SW 1271 (cell line): ENCODE measurements at places on chromosomes 12 and 14.

GRCh38 chr12:578748-579419, 84.4 kb downstream of the NINJ2 start:
- DNase-seq: no peak

DNA sequence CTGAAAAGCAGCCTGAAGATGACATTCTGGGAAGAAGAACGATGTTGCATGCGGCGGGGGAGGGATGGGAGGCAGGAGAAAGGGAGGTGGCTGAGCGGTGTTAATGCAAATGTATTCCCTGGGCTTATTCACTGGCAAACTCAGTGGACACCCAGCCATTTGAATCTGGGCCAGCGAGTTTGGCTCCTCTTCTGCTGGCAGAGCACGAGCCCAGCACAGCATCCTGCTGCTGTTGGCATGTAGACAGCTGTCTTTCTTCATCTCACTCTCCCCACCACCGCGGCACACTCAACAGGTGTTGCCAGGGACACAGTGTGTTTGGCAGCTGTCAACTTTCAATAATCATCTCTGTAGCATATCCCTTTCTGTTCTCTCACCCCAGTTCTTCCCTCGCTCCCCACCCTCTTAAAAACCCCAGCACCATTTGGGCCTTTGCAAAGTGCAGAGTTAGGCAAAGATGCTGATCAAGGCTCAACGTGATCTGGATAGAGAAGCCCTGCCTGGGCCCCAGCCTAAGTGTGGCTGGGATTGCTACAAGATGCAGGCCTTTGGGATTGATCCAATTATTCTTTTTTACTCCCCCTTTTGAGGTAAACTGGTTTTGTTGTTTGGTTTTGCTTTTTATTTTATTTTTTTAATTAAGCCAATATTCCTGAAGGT, 131.9 kb downstream of the EXOC5 start:
- DNase-seq: no peak

DNA sequence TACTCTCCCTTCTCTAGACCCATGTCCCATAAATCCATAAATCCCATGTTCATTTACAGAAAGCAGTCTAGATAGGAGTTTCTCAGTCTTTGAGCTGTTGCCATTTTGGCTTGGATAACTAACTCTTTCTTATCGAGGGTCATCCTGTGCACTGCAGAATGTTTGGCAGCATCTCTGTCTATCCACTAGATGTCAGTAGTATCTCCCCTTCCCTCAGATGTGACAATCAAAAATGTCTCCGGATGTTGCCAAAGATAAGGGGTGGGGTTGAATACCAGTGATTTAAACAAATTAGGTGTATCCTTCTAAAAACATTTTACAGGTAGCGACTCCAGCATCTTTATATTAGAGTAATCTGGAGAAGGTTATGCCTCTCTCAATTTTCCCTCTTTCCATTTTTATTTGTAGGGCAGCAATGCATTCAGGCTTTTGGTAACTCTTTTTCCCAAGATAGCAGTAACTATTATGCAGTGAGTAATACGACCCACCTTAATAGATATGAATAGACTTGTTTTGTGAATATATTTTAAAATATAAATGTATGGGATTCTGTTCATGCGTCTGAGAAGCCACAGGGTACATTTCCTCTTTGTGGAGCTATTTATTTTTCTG, 100.7 kb downstream of the LRRK2 start:
- DNase-seq: no peak

GRCh38 chr14:54676812-54677708, 110.1 kb downstream of the SAMD4A start:
- peak; percentile 70 for DNase-seq

GRCh38 chr14:94970941-94971730, 186.2 kb downstream of the DICER1 start:
- no peak for DNase-seq

DNA sequence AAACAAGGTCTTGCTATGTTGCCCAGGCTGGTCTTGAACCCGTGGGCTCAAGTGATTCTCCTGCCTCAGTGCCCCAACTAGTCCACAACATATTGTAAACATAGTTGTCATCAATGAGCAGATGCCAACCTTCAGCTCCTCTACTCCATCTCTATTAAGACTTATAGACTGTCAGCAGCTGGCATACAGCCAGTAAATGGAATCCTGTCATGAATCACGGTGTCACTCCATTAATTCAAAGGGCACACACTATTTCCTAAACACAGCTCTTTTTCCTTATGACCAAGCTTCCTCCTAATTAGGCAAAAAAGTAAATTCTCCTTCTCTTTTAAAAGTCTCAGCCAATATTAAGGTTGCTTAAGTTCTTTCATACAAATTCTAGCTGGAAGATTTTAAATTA, 111.2 kb downstream of the ITPR2 start:
- DNase-seq: no peak

DNA sequence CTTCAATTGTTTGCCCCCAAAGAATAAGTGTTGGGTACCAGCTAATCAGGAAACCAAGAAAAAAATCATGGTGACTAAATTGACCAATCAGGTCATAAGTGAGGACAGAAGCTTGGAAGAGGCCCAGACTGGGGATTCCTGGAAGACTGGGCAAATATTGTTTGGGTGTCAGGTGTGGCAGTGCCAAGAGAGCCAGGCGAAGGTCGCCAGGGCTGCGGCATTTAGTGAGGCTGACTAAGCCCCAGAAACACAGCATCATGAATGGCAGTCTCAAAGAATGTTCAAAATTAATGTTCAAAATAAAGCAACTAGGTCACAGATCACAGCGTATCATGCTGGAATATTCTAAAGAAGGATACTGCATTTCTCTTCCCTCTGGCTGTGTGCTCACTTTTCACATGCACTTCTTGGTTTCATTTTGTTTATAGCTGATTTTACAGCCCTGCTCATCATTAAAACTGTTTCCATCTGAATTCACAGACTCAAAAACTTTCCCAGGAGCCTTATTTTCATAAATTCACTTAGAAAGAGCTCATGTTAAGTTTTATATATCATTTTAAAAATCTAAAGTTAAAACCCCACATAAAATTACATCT, 85.3 kb upstream of the OVCH1 start:
- no peak for DNase-seq

DNA sequence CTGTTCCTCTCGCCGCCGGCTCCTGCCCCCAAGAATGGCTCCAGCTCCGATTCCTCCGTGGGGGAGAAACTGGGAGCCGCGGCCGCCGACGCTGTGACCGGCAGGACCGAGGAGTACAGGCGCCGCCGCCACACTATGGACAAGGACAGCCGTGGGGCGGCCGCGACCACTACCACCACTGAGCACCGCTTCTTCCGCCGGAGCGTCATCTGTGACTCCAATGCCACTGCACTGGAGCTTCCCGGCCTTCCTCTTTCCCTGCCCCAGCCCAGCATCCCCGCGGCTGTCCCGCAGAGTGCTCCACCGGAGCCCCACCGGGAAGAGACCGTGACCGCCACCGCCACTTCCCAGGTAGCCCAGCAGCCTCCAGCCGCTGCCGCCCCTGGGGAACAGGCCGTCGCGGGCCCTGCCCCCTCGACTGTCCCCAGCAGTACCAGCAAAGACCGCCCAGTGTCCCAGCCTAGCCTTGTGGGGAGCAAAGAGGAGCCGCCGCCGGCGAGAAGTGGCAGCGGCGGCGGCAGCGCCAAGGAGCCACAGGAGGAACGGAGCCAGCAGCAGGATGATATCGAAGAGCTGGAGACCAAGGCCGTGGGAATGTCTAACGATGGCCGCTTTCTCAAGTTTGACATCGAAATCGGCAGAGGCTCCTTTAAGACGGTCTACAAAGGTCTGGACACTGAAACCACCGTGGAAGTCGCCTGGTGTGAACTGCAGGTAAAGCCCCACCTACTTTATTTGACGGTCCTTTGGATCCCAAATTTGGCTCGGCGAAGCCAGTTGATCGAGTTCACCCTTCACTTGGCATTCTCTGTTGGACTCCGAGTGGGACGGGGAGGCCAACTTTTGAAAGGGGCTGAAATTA, 1.5 kb downstream of the WNK1 start:
- DNase-seq: peak; percentile 21

- no peak for DNase-seq
Measured at GRCh38 chr12:18857656-18858055, 119.7 kb downstream of the CAPZA3 start.
